Sigmoid colon (tissue), 7 donors: ENCODE measurements at places on chromosomes 6 and 20. TPM values are rescaled to one million over a fixed set of nuclear protein-coding genes. Genes with fewer than 3 reads are reported as not detected.

DNA sequence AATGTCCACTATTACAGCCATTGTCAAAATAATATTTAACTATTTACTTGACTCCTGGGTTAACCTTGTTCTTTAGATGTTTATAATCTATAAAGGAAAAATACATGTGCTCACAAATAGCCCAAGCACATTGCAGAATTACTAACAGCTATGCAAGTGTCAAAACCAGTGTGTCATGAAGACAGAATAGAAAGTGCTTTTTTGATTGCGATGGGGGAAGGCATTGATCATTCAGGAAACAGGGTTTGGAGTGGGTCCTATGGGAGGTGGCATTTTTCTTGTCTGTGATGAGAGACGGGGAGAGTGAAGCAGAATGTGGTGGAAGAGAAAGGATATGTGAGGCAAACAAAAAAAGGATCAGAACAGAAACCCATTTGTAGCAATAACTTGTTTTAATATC, 1.0 kb upstream of the AGPAT4 start:
- H3K36me3 ChIP-seq: no peaks in the 10 kb centered on the region
- no peaks in the 10 kb centered on the region for H3K27me3 ChIP-seq
- peak overlapping the region; percentile 80 for H3K27ac ChIP-seq
- H3K4me1 ChIP-seq: peaks cover 23% of the 10 kb centered on the region
- H3K4me3 ChIP-seq: no peak overlapping the region

DNA sequence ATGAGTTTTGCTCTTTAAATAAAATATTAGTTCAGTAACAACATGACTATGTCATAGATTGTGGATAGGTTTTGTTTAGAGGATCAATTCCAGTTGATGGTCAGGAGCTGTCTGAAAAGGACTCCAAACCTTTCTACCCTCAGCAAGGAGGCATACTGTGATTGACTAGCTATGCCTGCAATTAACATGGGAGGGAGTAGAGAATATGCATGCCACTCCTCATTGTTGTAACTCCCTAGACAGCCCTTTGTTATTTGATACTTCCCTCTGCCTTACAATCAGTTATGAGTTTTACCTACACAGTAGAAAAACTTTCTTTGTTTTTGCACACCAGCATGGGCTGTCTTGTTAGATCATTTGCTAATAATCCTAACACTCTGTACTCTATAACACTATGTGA, 1418.5 kb downstream of the KHDRBS2 start:
- no peaks in the 10 kb centered on the region for H3K27me3 ChIP-seq
- no peaks in the 10 kb centered on the region for H3K36me3 ChIP-seq
- H3K27ac ChIP-seq: no peak overlapping the region
- H3K4me1 ChIP-seq: no peaks in the 10 kb centered on the region

GRCh38 chr6:106124437-106125430, 38.6 kb downstream of the PRDM1 start:
- H3K27ac ChIP-seq: no peak overlapping the region
- no peaks in the 10 kb centered on the region for H3K4me1 ChIP-seq
- H3K36me3 ChIP-seq: no peaks in the 10 kb centered on the region
- no peak overlapping the region for H3K4me3 ChIP-seq
- H3K27me3 ChIP-seq: no peaks in the 10 kb centered on the region

- no peak overlapping the region for H3K27ac ChIP-seq
- no peaks in the 10 kb centered on the region for H3K36me3 ChIP-seq
- no peaks in the 10 kb centered on the region for H3K4me1 ChIP-seq
- no peak overlapping the region for H3K4me3 ChIP-seq
- DNase-seq: no peak
- H3K27me3 ChIP-seq: no peaks in the 10 kb centered on the region
Observed at GRCh38 chr6:137764464-137764863, 102.6 kb upstream of the TNFAIP3 start.

HUS1B gene
- 0.68 TPM for total RNA-seq

GRCh38 chr6:132142768-132143167, 191.6 kb upstream of the CCN2 start:
- no peak overlapping the region for H3K4me3 ChIP-seq
- no peaks in the 10 kb centered on the region for H3K27me3 ChIP-seq
- no peaks in the 10 kb centered on the region for H3K36me3 ChIP-seq
- no peak for DNase-seq
- H3K4me1 ChIP-seq: no peaks in the 10 kb centered on the region
- no peak overlapping the region for H3K27ac ChIP-seq

- H3K4me1 ChIP-seq: peaks cover 11% of the 10 kb centered on the region
- no peak overlapping the region for H3K4me3 ChIP-seq
- H3K27me3 ChIP-seq: no peaks in the 10 kb centered on the region
- DNase-seq: no peak
- H3K36me3 ChIP-seq: no peaks in the 10 kb centered on the region
Observed at GRCh38 chr20:53664121-53664520, 70.5 kb upstream of the ZNF217 start.

GRCh38 chr6:4732691-4733315, 43.4 kb upstream of the CDYL start:
- no peaks in the 10 kb centered on the region for H3K27me3 ChIP-seq
- peaks cover 7% of the 10 kb centered on the region for H3K4me1 ChIP-seq
- peak; percentile 85 for DNase-seq
- H3K27ac ChIP-seq: no peak overlapping the region
- peak overlapping the region; percentile 16 for H3K4me3 ChIP-seq

DNA sequence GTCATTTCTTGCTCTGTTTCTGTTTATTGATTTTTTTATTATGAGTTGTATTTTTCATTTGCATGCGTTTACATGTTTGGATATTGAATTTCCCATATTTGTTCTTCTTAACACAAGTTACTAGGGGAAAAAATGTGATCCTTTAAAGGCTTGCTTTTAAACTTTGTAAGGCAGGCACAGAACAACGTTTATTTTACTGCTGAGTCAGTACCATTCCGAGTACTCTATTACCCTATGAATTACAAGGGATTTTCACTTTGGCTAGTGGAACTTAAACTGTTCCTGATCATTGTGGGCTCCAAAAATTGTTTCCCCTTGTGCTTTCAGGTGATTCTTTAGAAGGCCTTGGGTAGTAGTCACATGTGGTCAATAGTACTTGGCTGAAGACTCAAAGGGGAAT, 28.5 kb downstream of the FAM162B start:
- no peaks in the 10 kb centered on the region for H3K36me3 ChIP-seq
- no peaks in the 10 kb centered on the region for H3K27me3 ChIP-seq
- no peaks in the 10 kb centered on the region for H3K4me1 ChIP-seq
- no peak for DNase-seq
- H3K4me3 ChIP-seq: no peak overlapping the region

GRCh38 chr6:135146162-135146934, 34.8 kb upstream of the MYB start:
- DNase-seq: no peak
- H3K4me1 ChIP-seq: no peaks in the 10 kb centered on the region
- no peaks in the 10 kb centered on the region for H3K36me3 ChIP-seq
- no peak overlapping the region for H3K4me3 ChIP-seq
- no peak overlapping the region for H3K27ac ChIP-seq
- H3K27me3 ChIP-seq: no peaks in the 10 kb centered on the region

ZBP1 gene
- total RNA-seq: 0.36 TPM

GRCh38 chr6:30399390-30400058, 54.6 kb downstream of the RPP21 start:
- H3K27ac ChIP-seq: no peak overlapping the region
- H3K27me3 ChIP-seq: no peaks in the 10 kb centered on the region
- no peak for DNase-seq
- H3K4me1 ChIP-seq: peaks cover 8% of the 10 kb centered on the region
- H3K36me3 ChIP-seq: no peaks in the 10 kb centered on the region
- H3K4me3 ChIP-seq: no peak overlapping the region

DNA sequence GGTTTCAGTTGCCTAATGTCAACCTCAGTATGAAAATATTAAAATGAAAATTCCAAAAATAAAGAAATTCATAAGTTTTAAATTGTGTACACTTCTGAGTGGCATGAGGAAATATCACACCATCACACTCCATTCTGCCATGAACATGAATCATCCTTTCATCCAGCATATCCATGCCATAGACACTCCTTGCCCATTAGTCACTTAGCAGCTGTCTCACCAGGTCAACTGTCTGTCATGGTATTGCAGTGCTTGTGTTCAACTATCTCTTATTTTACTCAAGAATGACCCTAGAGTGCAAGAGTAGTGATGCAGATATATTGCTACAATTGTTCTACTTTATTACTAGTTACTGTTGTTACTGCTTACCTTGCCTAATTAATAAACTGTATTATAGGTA, 712.4 kb downstream of the EPHA7 start:
- H3K4me1 ChIP-seq: no peaks in the 10 kb centered on the region
- H3K4me3 ChIP-seq: no peak overlapping the region
- DNase-seq: no peak
- H3K36me3 ChIP-seq: no peaks in the 10 kb centered on the region
- H3K27me3 ChIP-seq: no peaks in the 10 kb centered on the region
- H3K27ac ChIP-seq: no peak overlapping the region

GRCh38 chr20:32959351-32960221, 44.6 kb downstream of the SUN5 start:
- H3K27me3 ChIP-seq: no peaks in the 10 kb centered on the region
- DNase-seq: peak; percentile 36

PRDM13 gene
- not detected for total RNA-seq

- peak; percentile 68 for DNase-seq
- H3K4me1 ChIP-seq: no peaks in the 10 kb centered on the region
- no peaks in the 10 kb centered on the region for H3K27me3 ChIP-seq
- H3K4me3 ChIP-seq: no peak overlapping the region
- no peak overlapping the region for H3K27ac ChIP-seq
Observed at GRCh38 chr6:137734875-137735182, 132.2 kb upstream of the TNFAIP3 start.

GABBR1 gene
- 58.4 TPM for total RNA-seq

- no peaks in the 10 kb centered on the region for H3K4me1 ChIP-seq
- no peaks in the 10 kb centered on the region for H3K27me3 ChIP-seq
- no peak overlapping the region for H3K27ac ChIP-seq
- no peak for DNase-seq
- no peak overlapping the region for H3K4me3 ChIP-seq
- H3K36me3 ChIP-seq: no peaks in the 10 kb centered on the region
Observed at GRCh38 chr6:25359891-25360290, 80.7 kb downstream of the CARMIL1 start.

TBXT gene
- not detected for total RNA-seq

GRCh38 chr6:163182696-163183095, 231.8 kb upstream of the QKI start:
- H3K36me3 ChIP-seq: no peaks in the 10 kb centered on the region
- no peaks in the 10 kb centered on the region for H3K27me3 ChIP-seq
- H3K4me3 ChIP-seq: no peak overlapping the region
- H3K27ac ChIP-seq: no peak overlapping the region

GRCh38 chr20:32205110-32205842, 2.3 kb downstream of the PLAGL2 start:
- peak overlapping the region; percentile 75 for H3K27ac ChIP-seq
- DNase-seq: no peak
- no peak overlapping the region for H3K4me3 ChIP-seq
- peaks cover 51% of the 10 kb centered on the region for H3K4me1 ChIP-seq
- H3K27me3 ChIP-seq: no peaks in the 10 kb centered on the region

TREM2 gene
- total RNA-seq: 3.6 TPM

ROMO1 gene
- 206 TPM for total RNA-seq

GRCh38 chr20:48949304-48950170, 28.0 kb downstream of the ARFGEF2 start:
- H3K27ac ChIP-seq: no peak overlapping the region
- no peaks in the 10 kb centered on the region for H3K4me1 ChIP-seq
- no peaks in the 10 kb centered on the region for H3K27me3 ChIP-seq
- DNase-seq: no peak
- peaks cover 43% of the 10 kb centered on the region for H3K36me3 ChIP-seq

- H3K36me3 ChIP-seq: no peaks in the 10 kb centered on the region
- DNase-seq: peak; percentile 73
- H3K27me3 ChIP-seq: no peaks in the 10 kb centered on the region
- no peak overlapping the region for H3K4me3 ChIP-seq
Observed at GRCh38 chr20:3716195-3716834, 3.9 kb upstream of the SIGLEC1 start.

GRCh38 chr20:53872561-53873229, 197.7 kb downstream of the BCAS1 start:
- no peak for DNase-seq
- H3K27ac ChIP-seq: no peak overlapping the region
- no peaks in the 10 kb centered on the region for H3K36me3 ChIP-seq

DNA sequence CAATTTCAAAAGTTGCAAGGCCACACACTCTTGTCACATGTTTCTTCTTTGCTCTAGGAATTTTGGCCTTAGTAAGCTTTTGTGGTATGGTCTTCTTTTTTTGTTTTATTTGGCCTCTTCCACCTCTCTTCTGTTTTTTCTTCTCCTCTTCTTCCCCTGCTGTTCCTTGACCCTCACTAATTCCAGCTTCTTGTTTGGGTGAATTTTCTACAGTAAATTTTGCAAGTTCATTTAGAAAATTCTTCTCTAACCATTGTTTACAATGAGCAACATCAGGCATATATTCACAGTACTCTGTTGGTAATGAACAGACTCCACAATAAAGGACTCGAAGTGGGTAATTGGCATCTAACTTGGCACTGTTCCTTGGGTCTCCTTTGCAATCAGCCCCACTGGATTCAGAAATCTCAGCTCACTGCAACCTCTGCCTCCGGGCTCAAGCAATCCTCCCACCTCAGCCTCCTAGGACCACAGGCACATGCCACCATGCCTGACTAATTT, 5.0 kb downstream of the ASIP start:
- H3K27ac ChIP-seq: no peak overlapping the region
- H3K27me3 ChIP-seq: no peaks in the 10 kb centered on the region
- H3K4me1 ChIP-seq: no peaks in the 10 kb centered on the region
- DNase-seq: no peak

- peaks cover 4% of the 10 kb centered on the region for H3K27me3 ChIP-seq
- no peaks in the 10 kb centered on the region for H3K36me3 ChIP-seq
Observed at GRCh38 chr6:166204852-166205650, 37.4 kb upstream of the TBXT start.
